ENCODE measurements at places on chromosomes 4 and X.

- no peak for DNase-seq
Measured at GRCh38 chrX:23134136-23134535, 134.4 kb downstream of the DDX53 start.

DNA sequence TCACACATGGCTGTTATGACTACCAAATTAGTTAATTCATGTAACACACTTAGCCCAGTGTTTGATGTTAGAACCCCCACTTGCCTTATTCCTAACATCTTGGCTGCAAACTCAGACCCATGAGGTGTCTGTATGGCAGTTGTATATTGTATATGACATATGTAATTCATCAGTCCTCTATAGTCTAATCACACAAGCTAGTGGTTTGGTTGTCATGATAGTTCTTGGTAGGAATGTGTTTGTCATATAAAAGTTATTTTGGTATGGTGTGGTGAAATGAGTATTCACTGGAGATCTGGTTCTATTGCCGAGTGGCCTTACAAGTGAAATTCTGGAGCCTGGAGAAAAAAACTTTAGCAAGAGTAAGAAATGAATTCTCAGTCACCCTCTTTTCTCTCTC is 149.2 kb downstream of the AWAT2 start:
- no peak for DNase-seq

DNA sequence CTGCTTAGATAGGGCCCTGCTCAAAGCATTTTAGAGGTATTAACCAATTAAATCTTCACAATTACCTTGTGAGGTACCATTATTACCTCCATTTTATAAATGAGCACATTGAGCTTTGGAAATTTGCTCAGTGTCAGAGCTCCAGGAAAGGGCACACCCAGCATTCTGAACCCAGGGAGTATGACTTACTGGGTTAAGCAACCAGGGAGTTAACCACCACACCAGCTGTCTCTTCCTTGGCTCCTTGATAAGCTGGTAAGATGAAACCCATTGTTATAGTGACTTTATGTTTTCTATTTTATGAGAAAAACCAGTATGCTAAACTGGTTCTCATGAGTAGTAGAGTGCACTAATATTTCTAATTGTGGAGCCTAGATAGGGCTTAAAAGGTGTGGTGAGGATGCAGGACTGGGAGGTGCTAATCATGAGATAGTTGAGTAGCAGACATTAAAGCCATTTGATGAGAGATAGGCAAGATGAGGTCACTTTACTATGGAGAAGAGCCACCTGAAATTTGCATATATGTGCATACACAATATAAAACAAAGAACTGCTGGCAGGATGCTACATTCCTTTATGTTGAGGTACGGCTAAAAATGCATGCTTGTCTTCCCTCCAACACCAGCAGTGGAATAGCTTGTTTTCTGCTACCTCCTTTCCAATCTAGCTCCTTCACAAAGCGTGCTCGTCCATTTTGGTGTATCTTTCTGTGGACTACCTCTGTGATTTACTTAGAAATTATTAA is 556.1 kb downstream of the SPRY1 start:
- DNase-seq = no peak

GRCh38 chr4:169922632-169923276 is 103.4 kb downstream of the MFAP3L start:
- DNase-seq = no peak

DNA sequence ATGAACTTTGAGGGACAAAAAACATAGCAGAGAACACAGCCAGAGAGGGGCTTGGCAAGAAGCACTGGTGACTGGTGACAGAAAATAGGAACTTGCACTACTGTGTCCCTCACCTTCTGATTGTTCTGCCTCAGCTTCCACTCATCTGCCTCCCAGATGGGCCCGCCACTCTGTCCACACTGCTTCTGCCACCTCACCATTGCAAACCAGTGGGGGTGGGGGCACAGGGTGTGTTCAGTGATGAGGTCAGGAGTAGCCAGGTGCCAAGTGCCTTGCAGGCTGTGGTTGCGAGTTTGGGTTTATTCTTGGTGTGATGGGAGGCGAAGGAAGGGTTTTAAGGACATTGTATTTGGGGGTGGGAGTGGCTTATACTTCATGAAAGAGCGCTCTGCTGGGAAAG is 9.1 kb upstream of the UBA1 start:
- no peak for DNase-seq

- no peak for DNase-seq
Measured at GRCh38 chr4:101258883-101259282, 88.4 kb downstream of the PPP3CA start.

- DNase-seq = no peak
Measured at GRCh38 chr4:2500547-2500946, 31.6 kb downstream of the RNF4 start.

- DNase-seq = no peak
Measured at GRCh38 chrX:29690061-29690460, 525.3 kb upstream of the MAGEB2 start.
